ENCODE measurements at places on chromosomes 3 and 15.

DNA sequence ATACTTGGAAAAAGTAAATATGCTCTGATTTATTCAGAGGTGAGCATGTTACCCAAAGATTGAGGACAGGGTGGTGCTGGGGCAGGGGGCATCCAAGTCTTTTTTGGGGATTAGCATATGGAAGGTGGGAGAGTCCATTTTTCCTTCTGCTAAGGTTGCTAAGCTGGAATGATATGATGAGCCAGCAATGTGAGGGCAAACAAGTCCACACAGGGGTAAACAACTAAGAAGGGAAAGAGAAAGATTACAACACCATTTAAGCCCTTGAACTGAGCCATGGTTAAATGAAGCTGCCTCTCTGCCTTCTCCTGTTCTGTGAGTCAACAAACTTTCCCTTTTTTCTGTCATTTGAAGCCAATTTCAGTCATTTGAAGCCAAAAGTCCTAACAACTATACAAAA is 89.0 kb downstream of the RPL22L1 start:
- no peak for DNase-seq

- no peak for DNase-seq
Measured at GRCh38 chr3:15875016-15875689, 77.4 kb upstream of the ANKRD28 start.

GRCh38 chr3:159839561-159840379 is 148.9 kb upstream of the IL12A start:
- peak; percentile 92 for DNase-seq

- DNase-seq = peak; percentile 61
Measured at GRCh38 chr3:127639173-127640041, 10.4 kb downstream of the PODXL2 start.

DNA sequence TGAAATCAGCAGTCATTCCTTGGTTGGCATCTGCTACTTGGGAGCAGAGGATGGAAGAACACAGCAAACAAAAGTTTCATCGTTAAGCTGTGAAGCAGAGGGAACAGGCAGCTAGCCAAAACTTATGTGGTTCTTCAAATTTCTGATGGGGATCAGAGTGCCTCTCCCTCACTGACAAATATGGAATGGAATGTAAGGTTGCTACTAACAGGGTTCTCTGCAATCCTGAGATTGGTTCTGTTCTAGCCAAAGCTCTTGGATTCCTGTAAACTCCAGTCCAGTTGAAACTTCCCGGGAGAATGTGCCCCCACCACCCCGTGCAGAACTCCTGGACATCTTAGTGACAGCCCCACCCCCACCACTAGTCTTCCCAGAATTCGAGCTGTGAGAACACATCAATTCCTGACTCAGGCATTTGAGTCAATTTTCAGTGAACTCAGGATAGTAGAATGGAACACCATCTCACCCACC is 55.9 kb upstream of the PHLDB2 start:
- no peak for DNase-seq

DNA sequence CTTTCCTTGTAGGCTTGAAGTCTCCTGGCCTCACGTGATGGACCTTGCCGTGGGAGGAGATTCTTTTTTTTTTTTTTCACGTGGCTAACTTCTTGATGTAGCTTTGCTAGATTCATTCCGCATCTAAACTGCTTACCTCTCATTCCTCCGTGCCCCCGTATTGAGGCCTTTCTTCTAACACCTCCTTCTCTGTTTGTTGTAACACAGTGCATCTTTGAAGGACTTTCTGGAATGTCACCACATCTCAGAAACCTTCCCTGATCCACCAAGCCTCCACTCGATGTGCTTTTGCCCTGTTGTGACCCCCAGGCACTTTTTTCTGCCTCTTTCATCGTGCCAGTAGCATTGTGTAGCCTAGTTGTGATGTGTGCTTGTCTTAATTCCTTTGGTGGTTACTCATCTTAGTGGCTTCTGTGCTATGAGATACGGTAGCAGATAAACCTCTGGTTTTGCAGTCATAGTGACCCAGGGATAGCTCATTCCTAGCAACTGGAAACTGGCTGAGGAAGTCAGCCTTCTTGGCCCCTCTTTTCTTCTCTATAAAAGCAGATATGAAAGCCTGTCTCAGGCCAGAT is 1.6 kb upstream of the BNC1 start:
- no peak for DNase-seq

DNA sequence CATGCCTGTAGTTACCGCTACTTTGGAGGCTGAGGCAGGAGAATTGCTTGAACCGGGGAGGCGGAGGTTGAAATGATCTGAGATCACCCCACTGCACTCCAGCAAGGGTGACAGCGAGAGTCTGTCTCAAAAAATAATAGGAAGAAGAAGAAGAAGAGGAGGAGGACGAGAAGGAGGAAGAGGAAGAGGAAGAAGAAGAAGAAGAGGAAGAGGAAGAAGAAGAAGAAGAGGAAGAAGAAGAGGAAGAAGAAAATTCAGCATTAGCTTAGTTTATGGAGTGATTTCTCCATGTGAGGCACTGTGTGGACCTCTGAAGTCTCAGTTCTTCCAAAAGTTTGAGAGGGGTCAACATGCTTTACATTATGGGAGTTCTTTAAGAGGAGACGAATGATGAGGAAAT is 17.4 kb upstream of the MEGF11 start:
- no peak for DNase-seq

DNA sequence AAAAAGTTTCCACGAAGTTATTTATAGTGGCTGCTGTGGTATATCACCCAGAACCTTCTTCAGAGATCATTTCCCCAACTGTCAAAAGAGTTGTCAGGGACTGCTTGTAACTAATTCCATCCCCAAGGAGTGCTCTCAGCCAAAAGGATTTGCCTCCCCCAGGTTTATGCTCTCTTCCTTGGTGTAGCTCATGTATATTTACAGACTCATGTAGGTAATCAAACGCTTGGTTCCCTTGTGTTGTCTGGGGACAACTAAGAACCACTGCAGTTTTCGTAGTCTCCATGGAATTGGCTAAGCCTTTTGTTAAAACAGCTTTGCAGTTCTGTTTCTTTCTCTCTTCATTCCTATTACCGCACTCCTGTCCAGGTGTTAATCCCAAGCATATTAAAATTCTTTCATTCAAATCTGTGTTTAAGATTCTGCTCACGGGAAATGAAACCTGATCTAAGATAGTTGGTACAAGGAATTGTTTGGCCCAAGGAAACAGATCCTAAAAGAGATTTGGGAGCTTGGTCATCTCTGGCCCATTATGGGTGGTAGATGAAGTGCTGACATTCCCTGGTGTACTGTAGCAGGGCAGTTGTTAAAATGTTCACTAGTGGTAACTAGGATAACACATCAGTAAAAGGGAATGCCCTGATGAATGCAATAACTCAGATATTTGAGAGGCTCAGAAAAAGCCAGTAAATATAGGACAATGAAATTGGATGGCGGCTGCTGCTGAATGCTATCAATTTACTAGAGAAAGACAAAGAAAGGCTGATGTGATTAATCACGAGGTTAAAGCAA is 361.3 kb upstream of the GBE1 start:
- DNase-seq = no peak
